Stimulated activated CD8-positive, alpha-beta memory T cell treated with anti-CD3 and anti-CD28 coated beads, Interleukin-4, amount 100 ng/mL, for 1 hour (primary cell): ENCODE measurements at places on chromosomes 4 and X.

DNA sequence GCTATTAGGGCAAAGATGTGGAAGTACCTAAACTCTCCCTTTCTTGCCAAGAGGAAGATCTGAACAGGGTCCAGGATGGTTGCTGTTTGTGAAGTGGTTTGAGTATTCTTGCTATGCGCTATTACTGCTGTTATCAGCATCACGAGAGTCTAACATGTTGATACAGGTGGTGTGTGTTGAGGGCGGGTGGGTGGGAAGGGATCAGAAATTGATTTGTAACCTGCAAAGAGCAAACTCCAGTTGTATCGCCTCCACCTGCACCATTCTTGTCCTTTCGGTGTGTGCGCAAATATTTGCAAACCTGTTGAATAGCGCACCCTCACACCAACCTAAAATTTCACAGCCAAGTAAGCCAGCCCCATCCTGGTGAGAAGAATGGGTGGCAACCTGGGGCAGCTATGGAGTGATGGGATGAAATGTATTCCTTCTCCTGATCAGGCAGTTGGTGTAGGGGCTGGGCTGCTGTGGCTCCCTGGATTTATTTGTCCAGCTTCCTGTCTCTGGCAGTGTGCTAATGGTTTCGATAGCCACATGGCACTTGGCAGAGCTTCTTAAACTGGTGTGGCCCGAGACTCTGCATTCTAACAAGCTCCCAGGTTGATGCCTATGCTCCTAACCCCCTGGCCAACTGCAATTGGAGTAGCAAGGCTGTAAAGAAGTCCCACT lies 102.6 kb upstream of the SCML1 start:
- no peak for DNase-seq

- no peak for DNase-seq
These were observed 114.9 kb upstream of the TEX13D start for GRCh38 chrX:124217304-124218251.

GRCh38 chr4:154406018-154406795 lies 85.4 kb downstream of the DCHS2 start:
- no peak for DNase-seq

GRCh38 chr4:68954126-68954525 lies 2.5 kb upstream of the UGT2A3 start:
- DNase-seq, result no peak

- no peak for DNase-seq
These were observed 35.3 kb downstream of the LGI2 start for GRCh38 chr4:24995346-24995919.

GRCh38 chrX:51496501-51497291 lies at the start of gene NUDT11:
Gene NUDT11 (minus strand): TSS chrX:51496592. CDS start chrX:51496444, 148 bp downstream.
- DNase-seq, result no peak

- DNase-seq, result no peak
These were observed 217.1 kb downstream of the ARAP2 start for GRCh38 chr4:36027203-36027602.

DNA sequence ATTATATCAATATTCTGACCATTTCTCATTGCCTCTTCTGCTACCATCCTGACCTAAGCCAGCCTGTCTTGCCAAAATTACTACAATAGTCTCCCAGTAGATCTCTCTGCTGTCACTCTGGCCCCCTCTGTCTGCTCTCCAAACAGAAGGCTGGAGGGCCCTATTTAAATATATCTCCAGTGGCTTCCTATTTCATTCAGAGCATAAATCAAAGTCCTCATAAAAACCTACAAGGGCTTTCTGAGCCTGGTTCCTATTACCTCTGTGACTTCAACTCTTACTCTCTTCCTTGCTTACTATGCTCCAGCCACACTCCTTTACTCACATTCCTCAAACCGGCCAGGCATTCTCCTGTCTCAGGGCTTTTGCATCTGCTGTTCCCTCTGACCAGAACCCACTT lies 19.0 kb downstream of the IGSF1 start:
- no peak for DNase-seq

GRCh38 chr4:77308843-77309242 lies 151.8 kb downstream of the CCNG2 start:
- DNase-seq, result no peak

- DNase-seq, result no peak
These were observed 3.6 kb downstream of the MID1IP1 start for GRCh38 chrX:38804682-38805431.

DNA sequence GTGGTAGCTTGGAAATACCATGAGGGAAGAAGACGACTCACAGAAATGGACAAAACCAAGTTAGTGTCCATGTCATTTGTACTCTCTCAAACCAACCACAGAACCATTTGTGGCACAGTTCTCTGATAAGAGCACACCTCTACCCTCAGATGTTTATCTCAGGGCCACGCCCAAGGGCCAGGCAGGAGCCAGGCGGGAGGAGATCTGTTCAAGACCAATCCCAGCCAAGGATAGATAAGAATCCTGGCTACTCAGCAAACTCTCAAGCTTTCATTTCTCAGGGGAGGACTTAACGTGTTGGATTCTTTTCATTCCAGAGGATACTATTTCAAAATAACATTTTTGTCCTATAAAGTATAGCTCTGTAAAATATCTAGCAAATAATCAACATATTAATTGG lies 95.0 kb downstream of the NYX start:
- DNase-seq, result no peak

DNA sequence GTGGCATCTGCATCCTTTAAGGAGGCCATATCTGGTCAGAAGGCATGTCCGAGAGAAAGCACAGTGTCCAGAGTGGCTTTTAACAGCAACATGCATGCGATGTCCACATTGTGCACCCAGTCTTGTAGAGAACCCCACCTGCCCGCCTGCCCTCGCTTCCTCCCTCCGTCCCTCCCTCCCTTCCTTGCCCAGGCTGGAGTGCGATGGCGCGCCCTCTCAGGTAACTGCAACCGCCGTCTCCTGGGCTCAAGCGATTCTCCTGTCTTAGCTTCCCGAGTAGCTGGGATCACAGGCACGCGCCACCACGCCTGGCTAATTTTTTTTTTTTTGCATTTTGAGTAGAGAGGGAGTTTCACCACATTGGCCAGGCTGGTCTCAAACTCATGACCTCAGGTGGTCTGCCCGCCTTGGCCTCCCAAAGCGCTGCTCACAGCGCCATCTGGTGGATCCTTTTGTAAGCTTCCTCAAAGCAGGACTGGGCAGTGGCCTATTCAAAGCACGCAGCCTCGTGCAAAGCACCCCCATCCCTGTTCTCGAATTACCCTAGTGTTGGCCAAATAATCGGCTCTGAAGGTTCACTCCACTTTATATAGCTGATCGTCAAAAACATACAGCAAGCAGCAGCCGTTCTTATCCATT lies 15.0 kb downstream of the BRCC3 start:
- no peak for DNase-seq

GRCh38 chr4:23455456-23456158 lies 434.2 kb downstream of the PPARGC1A start:
- no peak for DNase-seq
